ENCODE measurements at places on chromosomes 1 and 21.

- no peak for DNase-seq
Measured at GRCh38 chr1:2384941-2385481, 6.3 kb downstream of the MORN1 start.

GRCh38 chr1:115606305-115606704 lies 35.5 kb upstream of the VANGL1 start:
- DNase-seq: no peak

- DNase-seq: peak; percentile 26
Measured at GRCh38 chr1:90719330-90720144, 2.4 kb upstream of the BARHL2 start.

DNA sequence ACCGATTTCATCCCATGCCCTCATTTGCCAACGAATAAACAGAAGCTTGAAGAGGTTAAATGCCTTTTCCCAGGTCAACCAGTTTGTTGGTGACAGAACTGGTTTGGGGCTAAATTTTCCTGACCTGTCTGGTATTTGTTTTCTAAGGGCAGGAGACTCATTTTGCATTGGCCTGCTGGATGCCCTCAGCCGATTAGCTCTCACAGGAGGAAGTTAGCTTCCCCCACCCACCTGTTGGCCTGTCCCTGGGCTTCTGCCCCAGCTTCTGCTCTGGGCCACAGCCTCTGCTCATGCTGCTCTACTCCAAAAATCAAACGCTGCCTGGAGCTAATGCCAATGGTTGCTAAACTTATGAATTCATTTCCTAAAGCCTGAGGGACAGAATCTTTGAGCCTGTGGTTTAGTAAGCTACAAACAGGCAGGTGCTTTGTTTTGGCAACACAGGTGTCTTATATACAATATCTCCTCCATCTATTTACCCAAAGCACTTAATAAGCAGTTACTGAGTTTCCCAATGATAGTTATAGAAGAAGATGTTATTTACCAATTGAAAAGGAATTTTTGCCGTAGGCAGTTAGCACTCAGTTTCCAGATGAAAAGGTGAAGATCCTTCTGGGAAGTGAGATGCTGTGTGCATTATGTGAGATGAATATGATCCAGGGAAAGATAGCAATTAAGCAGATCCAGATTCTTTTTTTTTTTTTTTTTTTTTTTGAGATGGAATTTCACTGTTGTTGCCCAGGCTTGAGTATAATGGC lies 82.3 kb downstream of the TM2D1 start:
- no peak for DNase-seq

DNA sequence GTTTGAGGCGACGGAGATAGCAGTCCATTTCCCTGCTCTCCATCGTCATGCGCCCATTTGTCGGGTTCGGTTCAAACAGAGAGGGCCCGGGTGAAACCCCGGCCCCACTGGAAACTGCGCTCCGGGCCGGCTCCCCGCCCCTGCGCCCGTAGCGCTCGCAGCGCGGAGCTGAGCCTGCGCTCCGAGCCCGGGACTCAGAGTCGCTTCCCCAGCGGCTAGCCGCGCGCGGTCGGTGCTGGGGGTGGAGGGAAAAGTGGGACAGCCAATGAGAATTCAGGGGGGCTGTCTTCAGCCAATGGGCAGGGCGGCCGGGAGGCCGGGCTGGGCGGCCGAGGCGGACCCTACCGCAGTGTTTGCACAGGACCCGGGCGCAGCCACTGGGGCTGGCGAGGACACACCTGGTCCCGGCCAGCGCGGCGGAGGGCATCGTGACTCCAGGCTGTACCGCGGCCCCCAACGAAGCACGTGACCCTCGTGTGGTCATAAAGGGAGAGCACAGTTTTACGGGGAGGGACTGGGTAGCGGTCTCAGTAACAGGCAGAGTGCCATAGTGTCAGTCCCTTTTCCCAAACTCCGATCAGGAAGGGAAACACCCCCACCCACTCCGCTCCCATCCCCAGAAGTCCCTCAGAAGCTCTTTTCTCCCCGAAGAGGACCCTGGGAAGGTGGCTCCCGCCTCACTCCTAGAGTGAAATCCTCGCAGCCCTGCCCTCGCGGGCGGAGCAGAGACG lies at the start of gene INKA2:
INKA2 (minus strand) TSS at position 202 of the 731 bp plus-strand sequence; CDS start at position 49, 153 bp downstream.
- peak; percentile 92 for DNase-seq

GRCh38 chr1:2130156-2130555 lies 64.4 kb downstream of the FAAP20 start:
- no peak for DNase-seq

GRCh38 chr21:25911730-25912401 lies 177.1 kb downstream of the GABPA start:
- DNase-seq: no peak

- DNase-seq: no peak
Measured at GRCh38 chr1:160366731-160367515, at the start of gene NHLH1. Gene NHLH1 (plus strand): TSS chr1:160367071. CDS start chr1:160370732, 3,661 bp downstream.

- no peak for DNase-seq
Measured at GRCh38 chr1:236351875-236352573, 42.1 kb upstream of the EDARADD start.

- no peak for DNase-seq
Measured at GRCh38 chr1:179888071-179888470, 6.0 kb downstream of the TOR1AIP1 start.

DNA sequence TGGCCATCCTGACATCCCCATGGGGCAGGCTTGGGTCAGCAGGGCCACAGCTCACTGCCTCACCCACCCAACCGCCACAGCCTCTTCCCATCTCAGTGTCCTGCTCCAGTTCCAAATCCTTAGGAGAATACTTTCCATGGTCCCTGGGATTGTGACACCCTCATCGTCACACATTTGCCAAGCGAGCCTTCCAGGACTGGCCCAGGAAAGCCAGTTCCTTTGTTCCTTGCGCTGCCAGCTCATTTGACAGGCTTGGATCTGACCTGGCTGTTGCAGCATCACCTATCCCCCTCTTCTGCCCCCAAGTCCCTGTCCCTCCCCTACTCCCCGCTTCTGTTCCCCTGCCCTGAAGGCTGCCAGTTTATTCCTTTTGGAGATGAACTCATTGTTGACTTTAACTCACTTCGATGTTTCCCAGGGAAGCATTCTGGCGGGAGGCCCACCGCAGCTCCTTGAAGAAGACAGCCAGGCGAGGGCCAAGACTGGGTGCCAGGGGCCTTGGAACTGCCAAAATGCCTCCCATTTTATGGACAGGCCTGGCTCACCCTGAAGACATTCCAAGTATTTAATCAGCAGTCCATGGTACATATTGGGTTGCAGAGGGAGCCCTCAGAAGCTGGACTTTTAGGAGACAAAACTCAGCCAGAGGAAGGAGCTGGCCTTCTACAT lies 10.2 kb upstream of the GNL2 start:
- no peak for DNase-seq

GRCh38 chr1:219294251-219294650 lies 120.6 kb downstream of the LYPLAL1 start:
- no peak for DNase-seq

GRCh38 chr1:168466092-168466713 lies 77.6 kb downstream of the XCL2 start:
- DNase-seq: peak; percentile 92

DNA sequence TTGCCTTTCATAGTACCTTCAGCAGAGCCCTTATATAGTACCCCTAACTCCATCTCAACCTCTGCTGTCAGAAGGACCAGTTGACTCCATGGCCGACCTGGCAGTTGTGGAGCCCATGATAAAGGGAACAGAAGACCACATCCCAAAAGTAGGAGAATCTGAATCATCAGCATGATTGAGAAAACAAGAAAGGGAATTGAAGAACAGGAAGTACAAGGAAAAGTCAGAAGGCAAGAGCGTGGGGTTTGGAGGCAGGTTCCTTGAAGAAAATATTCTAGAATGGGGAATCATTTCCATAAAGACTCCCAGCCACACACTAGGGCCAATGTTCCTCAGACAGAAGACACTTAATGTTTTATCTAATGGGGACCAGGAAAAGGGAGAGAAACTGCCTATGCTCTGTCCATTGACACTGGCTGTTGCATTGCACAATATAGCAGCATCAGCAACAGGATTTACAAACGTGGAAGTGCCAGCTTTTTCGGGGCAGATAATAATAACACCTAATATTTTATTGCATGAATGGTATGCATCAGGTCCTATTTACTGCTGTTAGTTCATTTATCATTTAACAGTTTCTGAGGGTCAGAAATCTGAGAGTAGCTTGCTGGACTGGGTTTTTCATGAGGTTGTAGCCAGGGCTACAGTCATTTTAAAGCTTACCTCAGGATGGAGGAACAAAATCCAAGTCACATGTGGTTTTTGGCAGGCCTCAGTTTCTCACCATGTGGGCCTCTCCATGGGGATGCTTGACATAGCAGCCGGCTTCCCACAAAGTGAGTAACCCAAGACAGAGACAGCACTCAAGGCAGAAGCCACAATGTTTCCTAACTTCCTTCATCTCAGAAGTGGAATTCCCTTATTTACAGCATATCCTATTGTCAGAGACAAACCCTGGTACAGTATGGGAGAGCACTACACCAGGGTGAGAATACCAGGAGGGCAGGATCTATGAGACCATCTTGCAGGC lies 483.4 kb downstream of the PLPP3 start:
- DNase-seq: peak; percentile 35

GRCh38 chr1:194102607-194103006 lies 916.2 kb upstream of the B3GALT2 start:
- peak; percentile 15 for DNase-seq

DNA sequence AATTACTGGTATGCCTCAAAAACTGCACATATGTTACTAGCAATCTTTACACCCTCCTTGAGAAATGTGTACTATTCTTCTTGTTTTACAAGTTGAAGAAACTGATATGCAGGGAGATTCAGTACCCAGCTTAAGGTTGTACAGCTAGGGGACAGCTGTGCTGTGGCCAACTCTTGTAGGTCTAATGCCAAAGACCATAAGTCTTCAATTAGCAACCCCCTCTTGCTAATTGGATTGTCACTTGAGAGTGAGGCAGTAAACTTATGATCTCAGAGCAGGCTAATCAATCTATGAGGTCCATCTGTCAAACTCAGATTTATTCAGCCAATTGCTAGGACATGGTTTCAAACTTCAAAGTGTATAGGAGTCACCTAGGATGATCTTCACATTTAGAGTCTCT lies 492.0 kb upstream of the USP24 start:
- no peak for DNase-seq

DNA sequence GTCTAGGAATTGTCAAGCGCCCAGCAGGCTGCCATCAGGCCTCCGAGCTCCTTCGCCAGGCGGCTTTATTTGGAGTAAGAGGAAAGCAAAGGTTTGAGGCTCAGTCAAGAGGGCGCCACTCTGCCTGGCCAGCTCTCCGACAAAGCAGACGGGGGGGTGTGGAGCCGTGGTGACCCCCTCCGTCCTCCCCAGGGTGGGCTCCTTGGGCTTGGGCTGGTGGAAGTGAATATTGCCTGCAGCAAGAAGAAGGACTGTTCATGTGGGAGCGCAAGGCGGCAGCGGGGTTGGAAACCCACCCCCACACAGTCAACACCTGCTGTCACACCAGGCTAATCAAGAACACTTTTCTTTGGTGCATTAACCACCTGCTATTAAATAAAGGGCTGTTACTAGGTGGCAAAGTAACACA lies 14.6 kb downstream of the EPHX1 start:
- no peak for DNase-seq

DNA sequence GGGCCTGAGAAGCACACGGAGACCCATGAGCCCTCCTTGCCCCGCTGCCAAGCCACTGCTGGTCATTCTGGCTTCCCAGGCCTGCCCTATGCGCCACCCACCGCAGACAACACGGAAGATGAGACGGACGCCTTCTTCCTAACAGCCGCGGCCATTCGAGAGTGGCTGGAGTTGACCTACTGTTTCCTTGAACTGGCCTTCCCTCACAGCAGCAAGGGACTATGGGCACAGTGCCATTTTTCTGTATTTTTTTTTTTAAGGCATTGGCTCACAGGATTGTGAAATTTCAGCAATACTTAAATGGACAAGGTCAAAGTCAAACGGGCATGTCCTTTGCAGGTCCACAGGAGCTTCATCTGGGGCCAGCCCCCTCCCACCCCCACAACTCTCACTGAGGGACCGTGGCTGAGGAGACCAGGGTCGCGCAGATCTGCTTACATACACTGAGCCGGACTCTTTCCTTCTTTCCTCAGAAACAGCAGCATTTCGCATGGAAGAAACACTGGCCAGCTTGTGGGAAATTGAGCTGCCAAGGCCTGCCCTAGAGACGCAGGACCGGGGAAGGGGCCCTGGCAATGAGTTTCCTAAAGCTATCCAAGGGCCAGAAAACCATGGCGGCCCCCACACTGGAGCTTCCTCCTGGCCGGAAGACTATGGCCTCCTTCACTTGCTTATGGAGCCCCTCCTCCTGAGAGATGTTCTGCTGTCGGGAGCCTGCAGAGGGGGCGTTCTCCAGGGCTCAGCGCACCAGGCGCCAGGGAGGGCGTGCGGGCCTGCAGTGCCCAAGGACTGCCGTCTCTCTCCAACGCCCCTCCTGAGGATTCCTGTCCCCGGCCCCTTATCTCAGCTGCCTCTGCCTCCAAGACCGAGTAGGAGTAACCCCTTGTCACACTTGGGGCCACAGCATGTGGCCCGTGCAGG lies 98.9 kb downstream of the PGBD5 start:
- DNase-seq: no peak

DNA sequence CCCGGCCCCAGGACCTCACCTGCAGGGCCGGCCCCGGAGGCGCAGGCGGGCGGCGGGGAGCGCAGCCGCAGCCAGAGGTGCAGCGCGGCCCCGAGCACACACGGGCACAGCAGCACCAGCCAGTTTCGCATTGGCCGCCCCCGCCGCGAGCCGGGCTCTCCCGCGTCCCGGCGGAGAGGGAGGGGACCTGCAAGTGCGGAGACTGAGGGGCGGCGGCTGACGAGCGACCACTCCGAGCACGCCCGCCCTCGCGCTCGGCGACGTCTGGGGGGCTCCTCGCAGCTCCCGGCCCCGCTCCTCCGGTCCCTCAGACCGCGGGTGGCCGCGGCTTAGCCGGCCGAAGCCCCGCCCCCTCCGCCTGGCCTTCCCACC lies at the start of gene B3GALNT2:
B3GALNT2 (minus strand) TSS at position 331 of the 372 bp plus-strand sequence; CDS start at position 131, 200 bp downstream.
- no peak for DNase-seq

- DNase-seq: peak; percentile 26
Measured at GRCh38 chr1:47709019-47709871, 271.4 kb downstream of the FOXD2 start.

Measured in M059J (cell line).